ENCODE measurements at places on chromosomes 5 and 9.

- DNase-seq: peak; percentile 49
These were observed 39.6 kb upstream of the ELL2 start for GRCh38 chr5:96001262-96001661.

DNA sequence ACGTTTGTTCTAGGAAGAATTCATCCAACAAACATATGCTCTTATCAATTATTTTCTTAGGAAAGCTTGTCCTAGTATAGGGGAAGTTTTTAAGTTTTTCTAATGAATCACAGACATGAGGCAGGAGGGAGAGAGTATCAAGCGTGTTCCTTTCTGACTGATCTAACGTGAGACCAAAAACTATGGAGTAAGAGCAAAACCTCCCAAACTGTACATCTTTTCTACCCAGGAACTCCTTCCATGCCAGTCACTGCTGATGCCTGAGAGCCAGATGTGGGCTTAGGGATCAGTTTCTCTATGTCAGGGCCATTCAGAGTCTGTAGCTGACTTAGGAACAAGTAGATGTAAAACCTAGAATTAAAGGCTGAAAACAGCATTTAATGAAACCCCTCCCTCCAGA is 51.7 kb upstream of the NFIB start:
- no peak for DNase-seq

- peak; percentile 13 for DNase-seq
These were observed 135.4 kb downstream of the ATG10 start for GRCh38 chr5:82107267-82107666.

DNA sequence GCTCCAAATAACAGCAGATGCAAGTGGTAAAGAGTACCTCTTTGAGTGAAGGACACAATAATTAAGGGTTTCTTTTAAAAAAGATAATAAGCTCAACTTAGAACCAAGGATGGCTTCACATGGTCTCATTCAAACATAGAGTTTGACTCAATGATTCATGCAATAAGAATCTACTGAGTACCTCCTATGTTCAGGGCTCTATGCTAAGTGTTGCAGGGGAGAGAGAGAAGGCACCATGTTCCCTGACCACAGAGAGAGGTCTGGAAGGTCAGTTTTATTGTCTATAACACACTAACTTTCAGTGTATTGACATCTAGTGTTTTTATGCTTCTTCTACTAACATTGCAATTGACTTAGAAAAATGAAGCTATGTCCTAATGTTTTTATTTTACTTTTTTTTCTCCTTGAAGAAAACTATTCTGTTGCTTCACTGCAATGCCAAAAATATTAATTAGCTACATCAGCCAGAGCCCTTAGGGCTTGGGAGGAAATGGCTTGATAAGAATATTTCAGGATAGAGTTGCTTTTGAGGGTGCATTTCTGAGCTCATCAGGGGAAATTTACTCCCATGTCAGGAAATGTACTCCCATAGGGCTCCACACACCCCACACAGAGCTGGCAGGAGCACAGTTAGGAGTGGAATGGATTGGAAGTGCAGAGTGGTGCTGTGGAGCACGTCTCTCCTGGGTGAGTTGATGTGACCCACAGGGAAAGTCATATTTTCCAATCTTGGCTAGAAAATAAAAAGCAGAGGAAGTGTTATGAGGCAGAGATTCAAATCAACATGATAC is 106.6 kb downstream of the PDE8B start:
- DNase-seq: peak; percentile 71

DNA sequence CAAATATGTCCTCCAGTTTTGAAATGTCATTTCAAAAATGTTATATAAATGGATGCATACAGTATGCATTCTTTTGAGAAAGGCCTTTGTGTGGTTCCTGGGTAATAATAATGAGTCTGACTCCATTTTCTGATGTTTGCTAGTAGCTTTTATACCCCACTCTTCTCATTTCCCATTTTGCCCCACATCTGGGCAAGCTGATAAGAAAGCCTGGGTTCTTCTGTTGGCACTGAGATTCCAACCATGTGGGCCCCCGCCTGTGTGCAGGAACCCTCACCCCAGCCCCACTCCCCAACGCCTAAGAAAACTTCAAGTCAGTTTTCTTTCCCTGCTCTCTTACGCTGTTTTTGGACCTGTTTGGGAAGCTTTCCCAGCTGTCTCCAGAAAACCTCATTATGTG is 89.4 kb downstream of the SNX18 start:
- no peak for DNase-seq

DNA sequence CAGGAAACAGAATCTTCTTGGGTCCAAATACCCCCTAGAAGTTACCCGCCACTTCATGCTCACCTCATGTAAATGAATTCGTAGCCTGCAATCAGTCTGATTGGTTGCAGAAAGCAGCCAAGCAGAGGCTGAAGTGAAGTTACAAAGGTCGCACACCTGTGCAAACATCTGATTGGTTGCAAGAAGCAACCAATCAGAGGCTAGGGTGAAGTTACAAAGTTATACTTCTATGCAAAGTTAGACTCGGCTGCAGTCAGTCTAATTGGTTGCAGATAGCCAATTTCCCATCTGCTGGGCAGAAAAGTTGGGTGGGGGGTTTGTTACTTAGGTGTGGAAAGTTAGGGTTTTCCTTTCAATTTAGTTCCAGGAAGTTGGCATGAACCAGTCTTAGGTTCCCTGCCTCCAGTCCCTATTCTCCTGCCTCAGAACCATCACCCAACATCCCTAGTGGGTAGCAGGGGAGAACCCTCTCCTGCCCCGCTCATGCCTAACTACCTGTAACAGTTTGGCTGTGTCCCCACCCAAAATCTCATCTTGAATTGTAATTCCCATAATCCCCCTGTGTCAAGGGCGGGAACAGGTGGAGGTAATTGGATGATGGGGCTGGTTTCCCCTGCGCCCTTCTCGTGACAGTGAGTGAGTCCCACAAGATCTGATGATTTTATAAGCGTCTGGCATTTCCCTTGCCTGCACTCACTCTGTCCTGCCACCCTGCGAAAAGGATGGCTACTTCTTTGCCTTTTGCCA is 1.2 kb upstream of the RUSC2 start:
- DNase-seq: no peak

DNA sequence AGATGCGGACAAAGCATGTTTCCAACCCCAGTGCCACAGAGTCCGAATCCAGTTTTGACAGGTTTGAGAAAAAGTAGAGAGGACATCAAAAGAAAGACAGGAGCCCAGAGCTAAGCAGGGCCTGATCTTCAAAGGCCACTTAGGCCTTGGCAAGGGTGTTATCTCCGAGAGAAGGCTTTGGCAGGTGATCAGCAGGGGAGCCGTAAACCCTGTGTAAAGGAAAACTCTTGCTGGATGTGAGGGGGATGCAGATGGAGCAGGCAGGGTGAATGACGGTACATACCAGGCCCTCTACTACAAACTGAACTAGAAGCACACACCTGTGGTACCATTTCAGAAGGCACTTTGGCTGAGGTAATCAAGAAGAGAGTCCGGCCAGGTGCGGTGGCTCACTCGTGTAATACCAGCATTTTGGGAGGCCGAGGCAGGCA is 1.4 kb upstream of the HNRNPH1 start:
- DNase-seq: no peak

DNA sequence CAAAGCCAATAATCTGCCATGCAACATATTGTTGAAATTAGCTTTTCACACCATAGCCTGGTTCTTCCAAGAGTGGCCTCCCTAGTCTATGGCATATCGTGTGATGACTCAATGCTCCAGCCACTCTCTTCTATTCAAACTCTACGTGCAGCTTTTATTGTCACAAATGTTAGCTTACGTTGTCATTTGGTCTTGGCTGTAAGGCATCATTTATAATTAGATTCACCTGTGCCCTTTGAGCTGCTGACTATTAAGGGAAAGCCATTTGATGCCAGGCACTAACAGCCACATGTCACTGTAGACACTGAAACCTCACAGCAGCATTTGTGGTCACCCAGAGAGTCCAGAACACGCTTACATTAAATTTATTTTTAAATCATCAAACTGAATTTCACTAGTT is 66.8 kb downstream of the APBA1 start:
- DNase-seq: no peak

DNA sequence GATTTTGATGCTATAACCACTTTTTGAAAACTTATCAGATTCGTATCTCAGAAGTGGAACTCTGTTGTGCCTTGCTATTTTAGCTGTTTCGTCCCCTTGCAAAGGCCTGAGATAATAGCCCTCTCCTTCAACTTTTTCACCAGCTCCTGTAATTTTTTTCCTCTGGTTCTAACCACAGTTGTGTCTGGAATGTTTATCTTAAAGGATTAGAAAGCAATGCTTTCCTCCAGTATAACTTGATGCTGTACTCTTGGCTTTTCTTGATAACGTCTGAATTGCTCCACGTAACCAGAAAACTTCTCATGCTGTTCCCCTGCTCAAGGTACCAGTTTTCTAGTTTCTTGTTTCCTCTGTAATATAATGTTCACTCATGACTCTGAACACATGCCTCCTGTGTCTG is 209.4 kb downstream of the DTWD2 start:
- DNase-seq: no peak

DNA sequence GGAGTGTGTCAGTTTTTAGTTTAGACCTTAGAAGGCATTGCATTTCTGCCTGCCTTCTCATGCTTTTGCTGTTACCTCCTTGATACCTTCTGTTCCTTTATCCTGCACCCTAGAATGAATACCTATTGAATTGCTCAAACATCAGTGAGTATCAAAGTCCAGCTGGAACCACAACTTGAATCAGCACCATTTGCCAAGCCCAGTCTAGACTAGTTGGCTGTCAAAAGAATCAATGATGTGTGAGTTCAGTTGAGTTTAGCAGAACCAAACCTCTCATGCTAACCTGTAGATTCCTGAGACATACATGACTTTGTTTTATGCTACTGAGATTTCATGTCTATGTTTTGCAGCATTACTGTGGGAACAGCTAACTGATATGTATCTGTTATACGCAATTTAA is 116.6 kb downstream of the FAM170A start:
- no peak for DNase-seq

DNA sequence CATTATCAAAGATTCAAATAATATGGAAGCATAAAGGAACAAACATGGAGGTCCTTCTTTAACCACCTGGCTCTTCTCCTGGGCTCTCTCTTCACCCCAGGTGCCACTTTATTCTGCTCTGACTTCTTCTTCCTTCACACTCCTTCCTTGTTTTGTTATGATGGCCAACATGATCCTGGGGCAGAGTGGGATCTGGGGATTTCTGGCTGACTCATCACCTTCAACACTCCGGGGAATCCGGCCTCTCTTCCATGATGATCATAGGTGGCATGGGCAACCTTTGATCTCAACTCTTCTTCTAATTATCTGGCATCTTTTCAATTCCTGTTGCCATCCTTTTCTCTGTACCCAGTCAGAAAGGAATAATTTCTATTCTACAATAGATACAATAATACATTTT is 62.1 kb upstream of the TRPC7 start:
- no peak for DNase-seq

GRCh38 chr9:128405077-128405779 is 15.4 kb upstream of the CERCAM start:
- no peak for DNase-seq

DNA sequence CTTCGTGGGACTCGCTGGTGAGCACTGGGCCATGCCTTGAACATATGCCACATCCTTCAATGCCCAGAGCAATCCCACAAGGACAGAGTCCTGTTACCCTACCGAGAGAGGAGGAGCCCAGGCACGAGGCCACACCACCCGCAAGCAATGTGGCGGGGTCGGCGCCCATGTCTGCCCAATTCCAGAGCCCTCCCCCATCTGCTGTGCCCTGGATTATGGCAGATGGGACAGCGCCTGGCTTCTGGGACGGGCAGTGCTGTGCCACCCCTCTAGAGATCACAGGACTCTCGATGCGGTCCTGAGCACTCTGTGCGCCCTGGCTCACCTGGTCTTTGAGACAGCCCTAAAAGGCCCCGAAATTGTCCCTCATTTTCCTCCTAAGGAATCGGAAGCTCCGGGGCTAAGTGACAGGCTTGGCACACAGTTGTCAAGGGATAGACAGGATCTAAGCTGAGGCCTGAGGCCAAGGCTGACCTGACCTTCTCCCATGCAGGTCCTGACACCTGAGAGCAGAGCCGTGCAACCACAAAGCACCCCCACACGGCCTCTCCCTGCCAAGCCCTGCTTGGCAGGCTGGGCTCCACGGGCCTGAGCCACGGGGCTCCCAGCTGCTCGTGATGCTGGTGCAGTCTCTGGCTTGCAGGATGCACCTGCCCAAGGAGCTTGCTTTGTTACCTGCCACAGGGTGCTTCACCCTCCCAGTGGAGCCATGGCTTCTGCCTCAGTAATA is 48.8 kb downstream of the PRRT1B start:
- DNase-seq: no peak

Data from EL (cell line).